Stimulated activated naive CD8-positive, alpha-beta T cell treated with anti-CD3 and anti-CD28 coated beads, Interleukin-15, Interleukin-2, amounts not matched to agents 100 U/mL and 50 U/mL, for 24 hours (primary cell): ENCODE measurements at places on chromosomes 6 and 20.
A peak's percentile ranks its signal among the peaks of the same experiment; 100 is the strongest.

DNA sequence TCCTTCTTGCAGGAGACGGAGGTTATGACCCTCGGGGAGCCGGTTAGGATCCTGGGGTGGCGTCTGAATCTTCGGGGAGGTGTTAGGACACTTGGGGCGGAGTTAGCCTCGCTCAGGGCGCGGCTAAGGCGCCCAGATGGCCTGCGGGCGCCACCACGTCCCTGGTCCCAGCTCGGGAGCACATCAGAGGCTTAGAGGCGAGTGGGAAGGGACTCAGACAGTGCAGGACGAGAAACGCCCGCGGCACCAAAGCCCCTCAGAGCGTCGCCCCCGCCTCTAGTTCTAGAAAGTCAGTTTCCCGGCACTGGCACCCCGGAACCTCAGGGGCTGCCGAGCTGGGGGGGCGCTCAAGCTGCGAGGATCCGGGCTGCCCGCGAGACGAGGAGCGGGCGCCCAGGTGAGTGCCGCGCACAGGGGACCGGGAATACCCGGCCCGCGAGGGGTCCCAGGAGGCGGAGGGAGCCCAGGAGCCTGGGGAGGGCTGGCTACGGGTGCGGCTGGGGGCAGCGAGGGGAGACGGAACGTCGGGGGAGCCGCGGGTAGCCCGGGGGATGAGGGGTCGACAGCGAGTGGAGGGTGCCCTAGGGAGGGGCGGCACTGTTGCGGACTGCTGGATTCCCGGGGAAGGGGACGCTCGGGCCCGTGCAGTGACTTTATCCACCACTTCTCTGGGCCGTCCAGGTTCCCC lies at the start of gene HCK:
TSS of gene HCK (plus strand) at position 153 of the 688 bp plus-strand sequence.
- DNase-seq: peak; percentile 21

DNA sequence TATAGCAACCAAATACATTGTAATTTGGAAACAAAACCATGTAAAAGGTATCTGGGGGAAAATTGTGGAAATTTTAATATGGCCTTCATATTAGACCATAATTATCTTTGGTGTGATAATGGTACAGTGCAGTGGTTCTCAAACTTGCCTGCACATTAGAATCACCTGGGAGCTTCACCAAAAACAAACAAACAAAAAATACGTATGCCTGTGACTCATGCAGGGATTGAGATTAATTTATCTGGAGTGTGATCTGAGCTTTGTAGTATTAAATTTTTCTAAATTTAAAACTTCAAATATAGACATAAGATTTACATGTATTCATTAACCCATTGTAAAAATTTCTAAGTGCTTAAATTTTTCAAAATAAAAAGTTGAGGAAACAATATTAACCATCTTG lies 31.5 kb downstream of the ARHGAP18 start:
- no peak for DNase-seq

DNA sequence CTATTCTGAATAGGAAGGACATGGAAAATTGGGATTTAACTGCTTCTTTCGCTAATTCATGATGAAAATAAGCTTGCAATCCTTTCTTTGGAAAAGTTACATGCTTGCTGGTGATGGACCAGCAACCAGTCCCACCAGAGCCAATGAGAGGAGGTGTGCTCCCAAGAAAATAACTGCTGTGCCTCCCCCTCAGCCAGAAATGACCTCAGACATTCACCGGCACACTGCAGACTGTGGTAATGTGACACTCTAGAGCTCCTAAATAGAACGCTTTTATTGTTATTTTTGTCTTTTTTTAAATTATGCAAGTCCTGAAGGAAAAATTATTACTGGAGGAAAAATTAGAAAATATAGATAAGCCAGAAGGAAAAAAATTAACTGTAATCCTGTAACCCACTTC lies 2.6 kb downstream of the PYGB start:
- DNase-seq: no peak

DNA sequence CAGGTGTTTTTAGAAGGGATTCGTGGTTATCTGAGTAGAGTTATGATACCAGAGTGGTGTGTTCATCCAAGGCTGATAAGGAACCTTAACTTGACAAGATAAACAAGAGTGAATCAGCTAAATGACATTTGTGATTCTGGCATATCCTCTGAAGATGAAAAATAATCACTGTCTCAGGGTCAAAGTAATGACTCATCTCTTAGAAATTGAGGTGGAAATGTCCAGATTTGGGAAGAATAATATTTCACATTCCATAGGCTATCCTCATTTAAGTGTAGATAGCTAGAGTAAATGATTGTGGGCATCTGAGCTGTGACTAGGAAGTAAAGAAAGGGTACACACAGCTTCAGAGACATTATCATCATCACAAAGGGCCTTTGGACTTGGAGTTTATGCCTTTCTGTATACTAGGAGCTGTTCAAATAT lies 255.7 kb downstream of the GJA1 start:
- DNase-seq: no peak

DNA sequence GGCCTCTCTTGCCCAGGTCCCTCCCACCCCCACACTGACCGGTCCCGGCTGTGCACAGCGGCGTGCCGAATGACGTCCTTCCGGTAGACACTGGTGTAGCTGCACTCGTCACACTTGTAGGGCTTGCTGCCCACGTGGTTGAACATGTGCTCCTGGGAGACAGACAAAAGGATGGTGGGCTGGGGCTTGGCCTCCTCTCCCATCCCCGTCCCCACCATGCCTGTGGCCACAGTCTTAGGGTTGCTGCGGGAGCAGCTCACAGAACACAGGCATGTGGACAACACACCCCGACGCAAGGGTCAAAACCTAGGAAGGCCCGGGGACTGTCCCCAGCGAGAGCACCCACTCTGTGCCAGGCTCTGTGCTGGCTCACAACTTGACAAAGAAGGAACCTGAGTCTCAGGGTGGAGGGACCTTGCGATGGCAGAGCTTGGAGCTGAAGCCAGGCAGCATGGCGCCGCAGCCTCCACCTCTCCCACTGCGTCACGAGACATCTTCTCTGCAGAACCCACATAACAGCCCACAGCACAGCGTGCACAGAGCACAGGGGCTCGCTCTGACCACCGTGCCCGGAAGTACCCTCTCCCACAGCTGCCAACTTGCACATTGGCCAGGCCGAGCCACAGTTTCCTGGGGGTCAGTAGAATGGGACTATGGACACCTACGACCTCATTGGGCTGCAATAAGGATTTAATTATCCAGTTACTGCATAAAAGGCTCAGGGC lies 9.8 kb downstream of the ZNF335 start:
- DNase-seq: no peak

GRCh38 chr6:37540390-37540789 lies 40.7 kb upstream of the CCDC167 start:
- no peak for DNase-seq

DNA sequence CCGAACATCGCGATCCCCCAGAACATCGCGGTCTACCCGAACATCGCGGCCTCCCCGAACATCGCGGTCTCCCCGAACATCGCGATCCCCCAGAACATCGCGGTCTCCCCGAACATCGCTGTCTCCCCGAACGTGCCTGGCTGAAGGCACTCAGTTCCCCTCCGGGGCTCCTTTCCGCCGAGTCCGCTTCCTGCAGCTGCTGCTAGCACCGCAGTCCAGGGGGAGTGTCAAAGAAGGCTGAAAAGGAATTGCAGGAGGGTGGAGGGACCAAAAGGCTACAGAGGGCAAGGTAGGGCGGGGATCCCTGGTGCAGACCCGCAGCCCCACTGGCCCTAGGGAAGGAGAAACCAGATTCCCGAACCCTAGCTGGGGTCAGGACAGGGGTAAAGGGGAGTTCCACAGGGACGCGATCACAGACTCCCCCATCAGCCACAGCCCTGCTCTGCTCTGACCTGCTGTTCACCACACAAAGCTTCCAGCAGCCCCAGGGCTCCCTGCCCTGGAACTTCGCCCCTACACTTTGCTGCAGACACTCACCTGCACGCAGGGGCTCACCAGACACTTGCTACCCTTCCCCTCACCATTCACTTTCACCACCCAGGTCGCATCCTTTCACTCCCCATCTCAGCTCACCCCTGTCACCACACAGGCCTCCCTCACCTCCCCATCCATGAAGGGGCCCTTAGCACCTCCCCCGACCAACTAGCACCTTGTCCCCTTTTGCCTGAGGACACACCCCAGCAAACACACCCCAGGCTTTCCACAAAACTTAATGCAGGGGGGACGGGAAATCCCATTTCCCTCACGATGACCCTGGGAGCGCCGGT lies 1.7 kb downstream of the ULBP1 start:
- peak; percentile 39 for DNase-seq

GRCh38 chr20:62708591-62709536 lies at the start of gene NTSR1:
NTSR1 (plus strand) TSS chr20:62708836; CDS start chr20:62709208, 372 bp downstream.
- no peak for DNase-seq

DNA sequence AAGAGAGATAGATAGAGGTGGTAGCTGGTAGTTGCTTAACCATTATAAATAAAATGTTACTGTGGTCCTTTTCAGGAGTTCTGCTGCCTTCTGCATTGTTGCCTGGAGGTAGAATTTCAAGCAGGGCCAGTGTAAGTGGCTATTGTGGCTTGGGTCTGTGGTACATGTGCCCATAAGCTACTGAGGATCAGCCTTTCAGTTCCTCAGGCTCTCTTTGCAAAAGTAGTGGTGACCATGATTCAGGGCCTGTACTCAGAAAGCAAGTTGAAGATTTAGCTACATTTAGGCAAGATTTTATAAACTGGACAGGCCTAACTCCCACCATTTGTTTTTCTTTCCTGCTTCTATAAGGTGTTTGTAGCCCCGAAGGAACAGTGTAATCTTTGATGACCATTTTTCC lies 199.0 kb downstream of the PDE7B start:
- no peak for DNase-seq

DNA sequence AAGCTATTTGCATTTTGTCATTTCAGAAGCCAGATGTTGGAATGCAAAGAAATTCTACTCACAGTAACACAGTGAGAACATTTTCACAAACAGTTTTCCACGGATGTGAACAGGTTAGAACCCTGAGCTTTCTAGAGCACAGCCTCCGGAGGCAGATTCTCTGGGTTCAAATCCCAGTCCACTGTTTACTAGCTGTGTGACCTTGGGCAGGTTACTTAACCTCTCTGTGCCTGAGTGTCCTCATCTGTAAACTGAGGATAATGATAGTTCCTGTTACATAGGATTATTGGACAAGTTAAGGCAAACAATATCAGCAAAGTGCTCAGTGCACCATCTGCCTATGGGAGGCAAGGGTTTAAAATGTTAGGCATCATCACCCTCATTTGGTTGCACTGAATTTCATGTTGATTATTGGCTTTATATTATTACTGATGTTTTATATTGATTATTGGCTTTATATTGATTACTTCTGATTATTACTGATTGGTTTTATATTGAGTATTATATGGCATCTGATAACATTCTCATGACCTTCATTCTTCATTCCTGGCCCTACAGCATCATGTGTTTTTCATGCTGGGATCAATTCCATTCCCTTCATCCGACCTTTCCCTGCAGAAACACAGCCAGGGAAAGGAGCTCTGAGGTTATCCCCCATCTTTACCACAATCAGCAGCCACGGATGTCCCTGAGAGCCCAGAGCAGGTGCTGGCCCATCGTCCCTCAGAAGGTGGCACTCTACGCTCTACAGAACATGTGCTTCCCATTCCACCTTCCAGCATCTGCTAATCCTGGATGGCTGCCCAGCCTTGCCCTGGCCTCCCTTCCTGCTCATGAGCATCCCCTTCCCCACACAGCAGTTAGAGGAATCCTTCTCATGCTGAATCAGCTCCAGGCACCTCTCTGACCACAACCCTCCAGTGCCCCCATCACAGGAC lies 283.1 kb downstream of the PREX1 start:
- DNase-seq: no peak

GRCh38 chr6:121540210-121540609 lies 104.8 kb downstream of the GJA1 start:
- DNase-seq: no peak

GRCh38 chr20:5221061-5221430 lies 94.2 kb downstream of the CDS2 start:
- DNase-seq: no peak

DNA sequence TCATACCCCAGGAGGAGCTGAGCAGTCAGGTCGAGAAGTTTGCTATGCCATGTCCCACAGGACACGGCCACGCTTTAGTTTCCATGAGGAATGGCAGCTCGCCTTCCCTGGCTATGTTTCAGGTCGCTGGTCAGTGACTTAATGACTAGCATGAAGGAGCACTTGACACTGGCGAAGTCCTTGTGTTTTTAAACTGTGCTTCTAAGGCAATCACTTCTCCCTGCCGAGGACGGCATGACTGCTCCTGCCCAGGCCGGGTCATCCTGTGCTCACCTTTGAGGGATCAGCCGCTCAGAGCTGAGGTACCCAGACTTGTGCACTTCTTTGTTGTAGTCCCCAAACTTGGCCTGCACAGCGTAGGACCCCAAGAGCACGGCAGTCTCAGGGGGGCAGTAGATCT lies 34.1 kb downstream of the EZR start:
- DNase-seq: no peak

GRCh38 chr6:37432916-37433656 lies at the start of gene CMTR1:
CMTR1 (plus strand) TSS chr6:37433221; CDS start chr6:37435630, 2,409 bp downstream.
- peak; percentile 99 for DNase-seq

GRCh38 chr6:155303361-155303870 lies 10.9 kb downstream of the TFB1M start:
- no peak for DNase-seq

DNA sequence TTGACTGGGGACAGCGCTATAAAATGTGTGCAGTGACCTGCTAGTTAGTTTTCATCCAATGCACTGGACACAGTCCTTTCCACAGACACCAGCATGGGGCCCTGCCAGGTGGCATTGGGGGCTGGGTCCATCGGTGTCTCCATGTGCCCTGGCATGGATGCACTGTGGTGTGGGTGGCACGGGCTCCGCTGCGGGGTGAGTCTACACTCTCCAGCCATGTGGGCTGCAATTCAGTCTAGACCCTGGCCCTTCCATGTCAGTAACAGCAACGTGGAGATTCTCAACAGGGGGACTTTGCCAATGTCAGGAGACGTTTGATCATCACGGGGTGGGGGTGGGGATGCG lies 100.0 kb downstream of the RAMACL start:
- no peak for DNase-seq

- DNase-seq: no peak
Observed at GRCh38 chr20:61321481-61321880, 69.4 kb downstream of the CDH4 start.

DNA sequence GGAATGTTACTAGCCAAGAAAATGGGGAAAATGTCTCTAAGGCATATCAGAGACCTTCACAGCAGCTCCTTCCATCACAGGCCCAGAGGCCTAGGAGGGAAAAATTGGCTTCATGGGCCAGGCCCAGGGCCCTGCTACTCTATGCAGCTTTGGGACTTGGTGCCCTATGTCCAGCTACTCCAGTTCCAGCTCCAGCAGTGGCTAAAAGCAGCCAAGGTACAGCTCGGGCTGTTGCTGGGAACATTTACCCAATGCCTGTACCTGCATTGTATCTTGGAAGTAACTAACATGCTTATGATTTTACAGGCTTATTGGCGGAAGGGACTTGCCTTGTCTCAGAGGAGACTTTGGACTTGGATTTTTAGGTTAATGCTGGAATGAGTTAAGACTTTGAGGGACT lies 390.6 kb downstream of the GRIK2 start:
- DNase-seq: no peak

GRCh38 chr20:50041246-50041873 lies 58.6 kb downstream of the SNAI1 start:
- no peak for DNase-seq
